SHP77 (cell line): ENCODE measurements at places on chromosomes 2 and 18.

- DNase-seq: no peak
These were observed 219.2 kb downstream of the IRS1 start for GRCh38 chr2:226580403-226580802.

GRCh38 chr2:153477636-153478288 lies 800 bp downstream of the RPRM start:
- peak; percentile 33 for DNase-seq

- no peak for DNase-seq
These were observed 2.9 kb downstream of the CTLA4 start for GRCh38 chr2:203870481-203870880.

GRCh38 chr2:145394181-145394580 lies 874.3 kb upstream of the ZEB2 start:
- DNase-seq: no peak

DNA sequence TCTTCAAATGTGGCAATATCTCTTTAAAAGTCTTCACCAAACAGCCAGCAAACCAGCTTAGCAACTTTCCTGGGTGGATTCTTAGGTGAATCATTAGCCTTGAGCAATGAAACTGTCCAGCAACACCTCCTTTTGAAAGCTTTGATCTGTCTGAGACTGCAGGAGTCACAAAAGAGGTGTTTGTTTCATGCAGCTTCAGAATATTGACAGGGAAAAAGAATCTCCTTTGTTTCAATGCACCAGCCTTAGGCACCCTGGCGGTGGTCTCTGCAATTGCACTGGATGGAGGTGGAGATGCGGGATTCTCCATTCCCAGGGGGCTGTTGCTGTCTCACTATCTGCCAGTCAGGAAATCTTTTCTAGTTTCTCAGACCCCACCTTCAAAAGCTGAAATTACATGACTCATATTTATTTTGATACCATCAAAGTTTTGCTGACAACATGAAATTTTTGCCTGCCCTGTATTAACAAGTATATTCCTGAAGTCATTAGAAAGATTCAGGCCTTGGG lies 76.0 kb upstream of the DSG1 start:
- peak; percentile 2 for DNase-seq

DNA sequence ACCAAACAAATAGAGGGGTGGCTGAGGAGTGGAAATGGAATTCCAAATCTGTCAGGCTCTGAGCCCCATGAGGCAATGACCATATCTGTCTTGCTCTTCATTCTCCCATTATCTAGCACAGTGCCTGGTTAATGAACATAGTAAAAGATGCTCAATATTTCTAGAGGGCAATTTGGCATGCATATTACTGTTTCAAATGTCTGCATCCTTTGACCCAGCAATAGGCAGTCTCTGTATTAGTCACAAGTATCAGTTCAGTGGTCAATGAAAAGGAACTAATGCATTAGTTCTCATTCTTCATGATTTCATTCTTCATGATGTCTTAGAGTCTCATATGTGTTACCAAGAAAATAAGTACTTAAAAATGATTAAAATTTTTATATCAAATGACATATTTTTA lies 28.4 kb upstream of the MALL start:
- no peak for DNase-seq
